BJ (cell line): ENCODE measurements at places on chromosomes 4 and X.

GRCh38 chrX:137568741-137569469 lies 3.0 kb downstream of the ZIC3 start:
- no peak for DNase-seq

- no peak for DNase-seq
These were observed 64.0 kb downstream of the SOX3 start for GRCh38 chrX:140440876-140441275.

DNA sequence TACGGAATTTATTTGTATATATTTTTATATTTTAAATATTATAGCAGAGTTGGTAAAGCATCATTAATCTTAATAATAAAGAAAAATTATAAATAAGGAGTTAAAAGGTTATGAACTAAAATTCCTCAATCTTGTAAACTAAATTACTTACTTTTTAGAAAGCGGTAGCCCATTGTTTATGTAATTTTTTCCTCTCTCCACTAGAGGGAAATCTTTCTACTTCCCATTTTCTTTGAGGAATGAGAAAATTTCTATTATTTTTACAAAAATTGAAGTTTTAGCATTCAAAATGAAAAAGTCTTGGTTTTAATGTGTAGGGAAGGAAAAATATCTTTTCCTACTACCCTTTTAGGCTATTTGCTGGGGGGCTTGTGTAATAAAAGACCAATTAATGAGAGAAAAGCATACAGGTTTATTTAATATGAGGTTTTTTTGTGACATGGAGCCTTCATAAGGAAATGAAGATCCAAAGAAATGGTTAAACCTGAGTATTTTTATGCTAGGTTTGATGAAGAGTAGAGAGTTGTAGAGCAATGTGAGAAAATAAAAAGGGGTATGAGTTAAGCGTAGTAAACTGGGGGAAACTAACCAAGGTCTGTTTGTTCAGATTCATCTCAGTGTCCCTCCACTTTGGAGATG lies 68.7 kb upstream of the ADAD1 start:
- no peak for DNase-seq

GRCh38 chr4:15149839-15150592 lies 147.7 kb downstream of the CPEB2 start:
- DNase-seq = peak; percentile 21

GRCh38 chr4:5277079-5277478 lies 225.8 kb downstream of the STK32B start:
- no peak for DNase-seq

DNA sequence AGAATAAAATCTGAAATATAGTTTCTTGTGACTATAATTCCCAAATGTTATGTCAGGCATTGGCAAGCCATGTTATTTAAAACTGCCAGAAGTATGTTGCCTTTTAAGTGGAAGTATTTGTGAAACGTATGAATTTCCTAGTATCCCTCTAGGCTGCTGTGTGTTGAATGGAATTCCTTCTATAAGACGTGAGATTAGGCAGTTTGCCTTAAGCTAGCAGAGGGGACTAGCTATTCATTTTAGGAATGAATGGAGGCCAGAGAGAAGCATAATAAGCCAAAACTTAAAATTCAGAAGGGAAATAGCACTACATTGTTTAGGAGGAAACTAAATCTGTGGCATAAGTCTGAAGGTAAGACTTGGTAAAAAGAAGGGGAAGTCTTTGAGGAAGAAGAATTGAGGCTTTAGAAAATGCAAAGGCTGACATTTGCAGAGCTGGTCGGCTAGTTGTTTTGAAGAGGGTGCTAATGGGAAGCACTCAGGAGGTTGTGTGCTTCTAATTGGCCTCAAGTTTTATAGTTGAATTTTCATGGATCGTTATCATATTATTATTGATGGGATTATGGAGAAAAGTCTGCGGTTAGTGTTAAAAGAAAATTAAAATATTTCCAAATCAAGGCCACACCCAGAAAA lies 57.1 kb downstream of the TMEM131L start:
- no peak for DNase-seq

DNA sequence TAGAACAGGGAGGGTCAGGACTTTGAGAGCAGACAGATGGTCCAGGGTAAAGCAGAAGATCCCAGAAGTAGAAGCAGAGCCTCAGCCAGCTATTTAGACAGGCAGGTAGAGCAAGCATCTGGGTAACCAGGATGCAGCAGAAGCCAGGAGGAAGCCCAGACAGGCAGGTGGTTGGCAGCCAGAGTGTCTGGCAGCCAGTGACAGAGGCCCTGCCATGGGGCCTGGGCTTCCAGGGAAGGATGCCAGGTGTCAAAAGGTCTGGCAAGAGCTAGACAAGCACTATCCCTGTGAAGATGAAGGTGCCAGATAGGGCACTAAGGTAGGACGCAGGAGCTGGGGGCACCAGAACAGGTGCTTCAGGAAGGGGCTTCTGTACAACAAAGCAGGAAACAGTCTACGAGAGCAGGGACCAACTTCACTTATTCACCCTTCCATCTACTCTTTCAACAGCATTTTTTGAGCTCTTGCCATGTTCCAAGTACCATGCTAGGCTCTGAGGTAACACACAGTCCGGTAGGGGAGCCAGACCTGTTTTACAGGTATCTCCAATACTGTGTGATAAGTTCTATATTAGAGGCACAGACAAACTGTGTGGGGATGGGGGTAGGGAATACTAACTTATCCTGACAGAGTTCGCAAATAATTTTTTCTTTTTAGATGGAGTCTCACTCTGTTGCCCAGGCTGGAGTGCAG lies 38.1 kb upstream of the GJB1 start:
- DNase-seq = no peak

GRCh38 chrX:144722307-144722706 lies 525.0 kb upstream of the SPANXN1 start:
- no peak for DNase-seq

DNA sequence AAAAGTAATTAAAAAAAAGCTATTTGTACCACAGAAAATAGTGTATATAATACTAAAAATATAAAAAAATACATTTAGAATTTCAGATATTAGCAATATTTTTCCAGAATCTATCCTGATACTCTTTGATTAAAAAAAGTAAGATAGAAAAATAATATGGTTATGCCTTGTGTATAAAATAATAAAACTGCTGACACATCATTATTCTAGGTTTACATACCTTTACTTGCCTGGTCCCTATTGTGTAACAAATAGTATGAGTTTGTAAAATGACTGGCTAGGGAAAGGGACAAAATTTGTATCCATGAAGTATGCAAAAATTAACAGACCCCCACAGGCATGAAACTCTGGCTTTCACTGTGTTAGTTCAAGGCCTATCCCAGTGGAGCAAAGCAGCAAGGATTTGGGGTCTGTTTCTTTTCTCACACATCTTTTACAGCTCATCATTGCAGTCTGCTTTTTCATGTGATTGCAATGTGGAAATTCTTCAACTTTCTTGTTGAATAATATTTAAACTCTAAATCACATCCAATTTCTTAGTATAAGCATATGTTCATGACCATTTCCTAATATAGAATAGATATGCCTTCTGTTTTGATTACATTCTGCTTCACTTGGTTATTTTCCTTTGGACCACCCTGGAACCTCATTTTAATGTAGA lies 136.7 kb upstream of the PCDH18 start:
- no peak for DNase-seq

DNA sequence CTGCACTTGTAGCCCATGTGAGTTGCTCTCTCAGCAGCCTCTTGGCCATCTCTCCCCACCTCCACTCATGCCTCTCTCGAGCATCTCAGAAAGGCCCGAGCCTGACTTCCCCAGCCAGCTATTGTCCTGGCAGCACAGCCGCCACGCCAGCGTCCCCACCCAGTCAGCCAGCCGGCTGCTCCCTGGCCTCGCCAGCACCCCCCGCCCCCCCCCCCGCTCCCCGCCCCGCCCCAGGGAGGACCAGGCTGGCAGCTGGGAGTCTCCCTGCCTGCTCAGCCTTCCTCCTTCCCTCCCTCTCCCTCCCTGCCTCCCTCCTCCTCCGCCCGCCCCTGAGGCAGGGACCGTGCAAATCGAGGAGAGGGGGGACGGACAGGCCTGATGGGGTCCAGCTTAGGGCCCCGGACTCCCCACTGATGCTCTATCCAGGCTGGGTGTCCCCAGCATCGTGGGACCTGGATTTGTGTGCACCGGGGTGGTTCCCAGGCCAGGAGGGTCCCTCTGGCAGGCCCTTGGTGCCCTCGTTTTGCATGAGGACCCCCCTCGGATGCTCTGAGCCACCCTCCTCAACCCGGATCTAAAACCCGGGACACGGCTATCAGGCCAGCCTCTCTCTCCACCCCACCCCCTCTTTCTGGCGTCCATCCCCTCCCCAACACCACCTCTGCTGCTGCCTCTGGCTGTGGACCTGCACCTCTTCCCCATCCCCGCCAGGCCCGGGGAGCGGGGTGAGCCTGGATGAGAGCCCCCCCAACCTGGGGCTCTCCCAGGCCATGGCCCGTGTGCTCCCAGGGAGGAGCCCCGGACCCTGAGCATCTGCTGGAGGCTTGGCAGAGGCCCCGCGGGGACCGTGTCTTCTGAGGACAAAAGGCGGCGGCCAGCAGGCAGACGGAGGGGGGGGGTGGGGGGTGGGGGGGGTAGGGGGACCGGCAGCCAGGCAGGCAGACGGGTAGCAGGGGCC lies at the start of gene GPR173:
Gene GPR173, plus strand, starts transcription at position 621 of the 958 bp plus-strand sequence. CDS start 27,833 bp downstream, outside the sequence.
- DNase-seq = no peak

- no peak for DNase-seq
These were observed 5.1 kb upstream of the PRDX4 start for GRCh38 chrX:23662187-23662586.

GRCh38 chrX:2572740-2573139 lies 72.0 kb upstream of the DHRSX start:
- no peak for DNase-seq
